ENCODE measurements at places on chromosomes 1 and 21.

DNA sequence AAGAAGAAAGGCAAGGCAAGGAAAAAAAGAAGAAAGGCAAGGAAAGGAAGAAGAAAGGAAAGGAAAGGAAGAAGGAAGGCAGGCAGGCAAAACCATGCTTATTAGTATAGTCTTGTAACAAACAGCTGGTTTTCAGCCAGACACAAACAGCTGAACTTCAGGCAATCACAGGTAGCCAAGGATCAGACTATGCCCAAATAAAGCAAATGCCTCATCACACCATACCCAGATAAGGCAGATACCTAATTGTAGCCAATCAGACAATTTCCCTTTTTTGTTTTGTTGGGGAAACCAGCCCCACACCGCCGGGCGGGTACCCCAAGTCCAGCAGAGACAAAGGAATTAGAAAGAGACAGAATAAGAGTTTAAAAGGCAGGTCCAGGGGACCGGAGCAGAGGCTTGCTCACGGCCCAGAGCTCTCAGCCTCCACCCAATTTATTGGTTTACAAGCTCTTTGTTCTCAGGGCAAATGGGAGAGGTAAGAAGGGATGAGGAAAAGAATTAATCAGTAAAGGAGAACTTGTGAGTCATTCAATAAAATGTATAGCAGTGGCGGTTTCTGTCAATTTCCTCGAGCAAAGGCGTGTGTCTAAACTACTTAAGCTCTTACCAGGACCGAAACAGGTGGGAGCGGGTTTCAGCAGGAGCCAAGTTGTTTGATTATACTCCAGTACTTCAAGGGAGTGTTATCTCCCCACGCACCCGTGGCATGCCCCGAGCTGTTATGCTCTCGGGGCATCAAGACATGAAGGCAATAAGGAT lies 886.8 kb downstream of the KCNT2 start:
- DNase-seq: no peak

DNA sequence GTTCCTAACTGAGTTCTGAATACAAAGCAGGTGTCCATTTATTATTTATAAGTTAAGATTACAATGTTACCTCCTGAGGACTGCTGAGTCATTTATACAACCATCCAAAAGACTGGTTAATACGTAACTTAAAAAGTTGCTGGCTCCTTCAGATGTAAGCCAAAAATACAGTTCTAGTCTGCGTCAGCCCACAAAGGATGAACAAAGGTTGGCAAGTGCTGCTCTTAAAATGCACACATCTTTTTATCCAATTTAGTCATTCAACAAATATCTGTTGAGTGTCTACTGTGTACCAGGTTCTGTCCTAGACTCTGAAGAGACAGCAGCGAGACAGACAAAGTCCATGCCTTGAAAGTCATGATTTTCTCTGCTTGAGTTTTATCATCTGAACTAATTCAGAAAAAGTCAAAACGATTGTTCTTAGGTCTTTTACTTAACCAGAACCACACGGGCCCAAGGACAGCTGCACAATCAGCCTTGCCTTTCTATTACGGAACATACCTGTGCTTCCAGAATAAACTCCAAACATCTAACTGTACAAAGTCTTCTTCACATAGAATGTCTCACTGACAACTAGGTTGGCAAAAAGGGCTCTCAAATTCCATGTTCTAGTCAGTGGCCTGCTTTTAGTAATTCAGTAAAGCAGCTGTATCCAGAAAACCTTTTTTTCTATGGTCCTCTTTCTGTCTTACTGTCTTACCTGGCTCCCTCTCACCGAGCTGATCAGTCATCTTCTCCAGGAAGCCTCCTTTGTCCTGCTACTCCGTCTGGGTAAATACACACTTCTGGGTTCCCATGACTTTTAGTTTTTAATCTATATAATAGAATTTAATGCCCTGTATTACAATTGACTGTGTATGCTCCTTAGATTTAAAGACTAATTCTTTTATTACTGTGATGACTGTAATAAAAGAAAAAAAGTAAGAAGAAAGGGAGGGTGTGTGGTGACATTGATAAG lies 15.5 kb upstream of the CNN3 start:
- DNase-seq: no peak

- no peak for DNase-seq
These were observed 273.3 kb downstream of the OLFM3 start for GRCh38 chr1:101723415-101723814.

GRCh38 chr1:58363585-58363984 lies 182.9 kb downstream of the OMA1 start:
- no peak for DNase-seq

- peak; percentile 92 for DNase-seq
These were observed 201.8 kb downstream of the DISC1 start for GRCh38 chr1:231828182-231828920.

DNA sequence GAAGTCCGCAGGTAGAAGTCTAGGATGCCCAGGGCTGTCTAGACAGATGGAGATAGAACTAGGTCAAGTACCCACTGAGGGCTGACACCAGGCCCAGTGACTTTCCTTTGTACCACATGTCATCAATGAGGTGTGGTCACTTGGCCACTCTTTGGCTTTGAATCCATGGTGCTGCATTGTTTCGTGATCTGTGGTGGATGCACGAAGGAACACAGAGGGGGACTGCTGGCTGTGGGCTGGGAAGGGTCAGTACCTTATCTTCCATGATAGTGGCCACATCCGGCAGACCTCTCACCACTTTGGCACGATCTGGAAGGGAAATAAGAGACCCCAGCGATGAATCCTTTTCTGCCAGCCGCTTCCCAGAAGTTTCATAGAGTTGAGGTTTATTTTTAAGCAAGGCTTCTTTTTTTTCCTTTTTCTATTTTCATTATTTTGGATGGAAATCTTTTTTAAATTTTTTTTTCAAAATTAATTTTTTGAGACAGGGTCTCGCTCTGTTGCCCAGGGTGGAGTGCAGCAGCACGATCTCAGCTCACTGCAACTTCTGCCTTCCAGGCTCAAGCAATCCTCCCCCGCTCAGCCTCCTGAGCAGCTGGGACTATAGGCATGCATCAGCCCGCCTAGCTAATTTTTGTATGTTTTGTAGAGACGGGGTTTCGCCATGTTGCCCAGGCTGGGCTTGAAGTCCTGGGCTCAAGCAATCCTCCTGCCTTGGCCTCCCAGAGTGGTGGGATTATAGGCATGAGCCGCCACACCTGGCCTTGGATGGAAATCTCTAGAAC lies 53.1 kb downstream of the MYOM3 start:
- DNase-seq: no peak

GRCh38 chr21:16420031-16420724 lies 690.4 kb downstream of the USP25 start:
- DNase-seq: peak; percentile 90

DNA sequence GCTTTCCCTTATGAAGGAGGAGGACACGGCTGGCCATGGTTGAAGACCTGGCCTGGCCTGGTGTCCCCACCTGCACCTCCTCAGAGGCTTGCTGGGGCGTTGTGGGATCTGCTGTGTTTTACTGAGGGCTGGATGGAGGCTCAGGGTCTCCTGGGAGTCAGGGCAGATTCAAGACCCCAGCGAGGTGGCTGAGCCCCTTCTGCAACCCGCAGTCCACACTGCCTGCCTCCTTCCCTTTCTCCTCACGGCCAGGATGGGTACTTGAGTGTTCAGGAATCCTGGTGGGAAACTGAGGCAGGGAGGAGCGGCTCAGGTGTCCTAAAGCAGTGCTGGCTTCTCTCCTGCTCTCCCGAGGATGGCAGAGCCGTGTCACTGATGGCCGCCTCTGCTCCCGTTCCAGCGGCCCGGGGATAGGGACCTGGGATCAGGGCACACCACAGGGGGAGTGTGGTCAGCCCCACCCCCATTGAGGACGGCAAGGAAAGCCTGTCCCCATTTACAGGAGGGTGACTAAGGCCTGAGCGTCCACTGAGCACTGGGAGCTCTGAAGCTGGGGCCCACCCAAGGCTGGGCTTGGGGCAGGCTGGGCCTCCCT lies 47.5 kb downstream of the TRPM2 start:
- no peak for DNase-seq

DNA sequence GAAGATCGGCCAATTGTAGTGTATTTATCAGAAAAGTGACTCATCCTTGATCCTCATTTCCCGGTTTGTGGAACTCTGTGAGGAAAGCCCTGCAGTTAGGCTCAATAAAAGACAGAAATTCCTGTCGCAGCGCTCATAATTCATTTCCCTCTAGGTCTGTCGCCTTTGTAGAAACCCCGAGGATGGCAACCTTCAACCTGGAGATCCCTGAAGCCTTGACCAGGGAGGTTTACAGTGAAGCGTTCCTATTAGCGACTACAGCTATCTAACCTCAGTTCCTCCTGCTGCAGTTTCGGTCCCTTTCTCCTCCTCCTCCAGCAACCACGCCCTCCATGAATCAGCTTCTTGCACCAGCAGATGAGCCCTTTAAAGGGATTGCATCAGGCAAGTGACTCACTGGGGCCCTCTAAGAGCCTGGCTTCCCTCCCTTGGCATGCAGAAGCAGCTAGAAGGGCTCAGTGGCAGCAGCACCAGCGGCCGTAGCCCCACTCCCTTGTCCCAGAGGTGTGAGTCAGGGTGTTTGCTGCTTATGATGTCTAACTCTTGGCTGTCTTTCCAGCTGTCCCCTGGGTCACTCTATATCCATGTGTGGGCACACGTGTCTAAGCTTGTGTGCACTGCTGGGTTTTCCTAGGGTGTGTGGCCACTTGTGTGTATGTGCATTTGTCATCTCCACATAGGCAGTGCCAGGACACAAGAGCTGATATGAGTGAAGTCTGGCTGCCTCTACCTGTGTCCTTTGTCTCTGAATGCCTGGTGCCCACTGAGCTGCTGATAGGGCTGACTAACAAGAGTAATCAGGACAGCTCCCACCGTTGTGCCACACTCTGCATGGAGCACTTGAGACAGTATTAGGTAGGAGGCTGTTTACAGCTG lies 779 bp upstream of the STK40 start:
- DNase-seq: peak; percentile 99

GRCh38 chr1:30888391-30888790 lies 20.2 kb downstream of the SDC3 start:
- peak; percentile 92 for DNase-seq

DNA sequence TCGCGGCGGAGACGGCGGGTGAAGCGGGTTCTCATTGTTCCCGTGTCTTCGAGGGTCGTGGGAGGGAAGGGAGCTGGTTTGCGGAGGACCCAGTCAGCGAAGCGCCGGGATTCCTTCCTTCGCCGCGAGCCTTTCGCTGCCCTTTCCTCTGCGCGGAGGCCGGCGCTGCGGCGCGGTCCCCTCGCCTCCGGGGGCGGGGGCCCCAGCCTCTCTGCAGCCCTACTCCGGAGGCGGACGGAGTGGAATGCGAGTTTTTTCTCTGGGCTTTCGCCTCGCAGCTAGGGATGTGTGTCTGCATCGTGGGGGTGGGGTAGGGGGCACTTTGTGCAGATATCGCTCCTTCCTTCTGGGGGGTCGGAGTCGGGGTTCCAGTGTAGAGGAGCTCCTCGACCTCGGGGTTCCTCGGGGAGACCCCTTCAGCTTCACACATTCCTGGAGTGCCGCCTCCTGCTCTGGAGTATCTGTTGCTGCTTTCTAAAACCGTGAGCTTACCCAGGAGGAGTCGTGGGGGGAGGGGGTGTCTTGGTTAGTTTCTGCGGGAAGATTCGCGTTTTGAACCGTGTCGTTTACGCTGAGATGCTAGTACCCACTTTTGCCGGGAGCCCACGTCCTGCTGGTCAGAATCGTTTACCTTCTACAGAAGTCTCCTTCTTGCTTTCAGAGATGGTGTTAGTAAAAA lies 595 bp downstream of the RNF2 start:
- DNase-seq: peak; percentile 73

DNA sequence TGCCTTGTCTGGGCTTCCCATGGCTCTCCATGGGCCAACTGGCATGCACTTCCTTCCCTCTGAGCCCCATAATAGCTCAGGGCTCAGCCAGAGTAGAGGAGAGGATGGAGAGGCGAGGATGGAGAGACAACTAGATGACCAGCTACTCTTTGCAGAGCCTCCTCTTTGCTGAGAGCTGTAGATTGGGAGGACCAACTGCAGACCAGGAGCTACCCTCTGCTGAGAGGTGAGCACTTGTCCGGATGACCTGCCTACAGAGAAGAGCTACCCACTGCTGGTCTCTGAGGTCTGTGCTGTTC lies 58.0 kb upstream of the ETV3 start:
- DNase-seq: no peak

- DNase-seq: no peak
These were observed 121.2 kb downstream of the UBR4 start for GRCh38 chr1:19088717-19089442.

DNA sequence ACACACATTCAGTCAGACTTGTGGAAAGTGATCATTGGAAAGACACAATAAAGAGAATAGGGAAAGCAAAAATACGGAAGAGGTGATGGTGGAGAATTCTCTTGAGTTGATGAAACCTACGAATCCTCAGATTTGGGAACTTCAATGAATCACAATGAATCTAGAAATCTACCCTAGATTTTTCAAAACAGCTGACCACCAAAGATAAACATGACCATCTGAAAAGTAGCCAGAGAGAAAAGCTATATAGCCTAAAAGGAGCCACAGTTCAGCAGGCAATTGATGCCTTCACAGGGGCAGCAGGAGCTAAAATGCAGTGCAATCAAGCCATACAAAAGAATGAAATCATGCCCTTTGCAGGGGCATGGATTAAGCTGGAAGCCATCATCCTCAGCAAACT lies 170.6 kb upstream of the RUNX1 start:
- no peak for DNase-seq

- peak; percentile 79 for DNase-seq
These were observed 18.4 kb downstream of the ATP1A4 start for GRCh38 chr1:160169553-160170399.

DNA sequence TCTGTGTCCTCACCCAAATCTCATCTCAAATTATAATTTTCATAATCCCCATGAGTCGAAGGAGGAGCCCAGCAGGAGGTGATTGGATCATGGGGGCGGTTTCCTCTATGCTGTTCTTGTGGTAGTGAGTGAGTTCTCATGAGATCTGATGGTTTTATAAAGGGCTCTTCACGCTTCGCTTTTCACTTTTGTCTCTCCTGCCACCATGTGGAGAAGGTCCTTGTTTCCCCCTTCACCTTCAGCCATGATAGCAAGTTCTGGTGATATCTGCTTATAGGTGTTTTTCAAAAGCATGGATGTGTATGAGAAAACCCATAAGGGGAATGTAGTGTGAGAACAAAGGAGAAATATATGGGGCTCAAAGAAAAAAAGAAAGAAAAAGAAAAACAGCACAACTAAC lies 405.9 kb upstream of the RGS18 start:
- DNase-seq: no peak

GRCh38 chr1:235708390-235708962 lies 58.9 kb upstream of the GNG4 start:
- DNase-seq: peak; percentile 69

GRCh38 chr1:75502776-75503175 lies 108.1 kb downstream of the SLC44A5 start:
- DNase-seq: peak; percentile 89

- peak; percentile 88 for DNase-seq
These were observed 23.2 kb upstream of the BECN2 start for GRCh38 chr1:241934201-241934848.

DNA sequence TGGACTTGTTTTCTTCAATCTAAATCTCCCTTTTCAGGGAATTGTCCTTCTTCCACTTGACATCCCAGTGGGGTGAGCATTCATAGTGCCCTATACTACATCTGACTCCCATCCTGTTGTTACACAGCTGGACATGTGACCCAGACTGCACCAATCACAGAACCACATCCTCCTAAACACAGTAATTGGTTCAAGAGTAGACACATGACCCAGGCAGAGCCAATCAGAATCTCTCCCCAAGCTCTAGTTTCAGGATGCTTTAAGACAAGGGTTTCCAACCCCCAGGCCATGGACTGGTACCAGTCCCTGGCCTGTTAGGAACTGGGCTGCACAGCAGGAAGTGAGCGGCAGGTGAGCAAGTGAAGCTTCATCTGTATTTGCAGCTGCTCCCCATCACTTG lies 5.6 kb upstream of the DDOST start:
- no peak for DNase-seq

- DNase-seq: no peak
These were observed 102.9 kb downstream of the EPB41 start for GRCh38 chr1:29017235-29017634.

- DNase-seq: peak; percentile 20
These were observed 149.8 kb upstream of the PALMD start for GRCh38 chr1:99496067-99496466.

Data from astrocyte of the hippocampus (primary cell).